ENCODE measurements at places on chromosomes 7 and 10.

DNA sequence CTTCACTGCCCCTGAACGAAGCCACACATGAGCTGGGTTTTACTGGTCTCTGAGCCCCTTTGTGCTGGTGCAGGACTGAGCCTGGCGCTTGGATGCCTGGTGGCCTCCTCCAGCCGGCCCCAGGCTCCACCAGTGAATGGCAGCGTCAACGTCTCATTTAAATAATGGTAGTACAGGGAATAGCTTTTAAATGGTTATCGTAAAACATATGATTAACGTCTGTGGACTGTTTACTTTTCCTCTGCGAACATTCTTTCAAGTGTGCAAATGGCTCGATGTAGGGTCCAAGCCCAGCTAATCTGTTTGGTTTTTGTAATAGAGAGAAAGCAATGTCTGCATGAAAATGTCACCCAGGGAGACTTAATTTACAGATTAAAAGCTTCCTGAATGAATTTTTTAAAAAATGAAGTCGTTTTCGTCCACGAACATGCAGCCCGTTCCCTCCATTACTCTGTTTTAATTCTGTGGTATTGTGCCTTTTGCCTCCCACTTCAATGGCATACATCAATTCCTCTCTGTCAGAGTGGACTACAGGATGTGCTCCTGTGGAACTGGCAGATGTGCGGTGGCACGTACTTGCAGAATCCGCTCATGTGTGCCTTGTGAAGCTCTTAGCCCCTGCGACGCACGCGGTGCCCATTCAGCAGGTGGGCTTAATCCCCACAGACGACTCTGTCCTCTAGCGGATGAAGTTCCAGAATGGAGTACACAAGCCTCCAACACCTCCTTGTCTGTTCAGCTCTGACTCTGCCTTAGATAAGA, 192.7 kb downstream of the TCF7L2 start:
- DNase-seq, result no peak

- no peak for DNase-seq
Observed at GRCh38 chr7:4072161-4072925, 609.8 kb upstream of the FOXK1 start.

GRCh38 chr7:74051629-74052410, 23.8 kb downstream of the ELN start:
- DNase-seq, result peak; percentile 67

GRCh38 chr10:75649466-75649865, 218.0 kb downstream of the LRMDA start:
- DNase-seq, result no peak

GRCh38 chr7:716636-717035, 9.9 kb upstream of the DNAAF5 start:
- DNase-seq, result no peak

DNA sequence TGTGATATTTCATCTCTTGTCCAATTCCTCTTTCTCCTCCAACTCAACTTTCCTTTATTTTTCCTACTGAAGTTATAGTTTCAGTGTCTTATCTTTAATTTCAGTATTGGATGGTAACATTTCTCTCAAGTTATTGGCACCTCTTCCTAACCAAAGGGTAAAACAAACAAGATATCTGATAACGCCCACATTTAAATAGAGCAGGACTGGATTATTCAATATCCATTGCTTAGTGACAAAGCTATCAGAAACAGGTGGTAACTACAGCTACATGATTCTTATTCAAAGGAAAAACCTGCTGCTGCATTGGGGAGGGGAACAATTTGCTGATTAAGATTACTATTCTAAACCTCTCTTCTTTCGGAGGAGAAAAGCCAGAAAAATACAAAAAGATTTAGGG, 87.8 kb downstream of the TAF3 start:
- no peak for DNase-seq

GRCh38 chr7:135121868-135122267, 26.0 kb upstream of the TMEM140 start:
- no peak for DNase-seq

DNA sequence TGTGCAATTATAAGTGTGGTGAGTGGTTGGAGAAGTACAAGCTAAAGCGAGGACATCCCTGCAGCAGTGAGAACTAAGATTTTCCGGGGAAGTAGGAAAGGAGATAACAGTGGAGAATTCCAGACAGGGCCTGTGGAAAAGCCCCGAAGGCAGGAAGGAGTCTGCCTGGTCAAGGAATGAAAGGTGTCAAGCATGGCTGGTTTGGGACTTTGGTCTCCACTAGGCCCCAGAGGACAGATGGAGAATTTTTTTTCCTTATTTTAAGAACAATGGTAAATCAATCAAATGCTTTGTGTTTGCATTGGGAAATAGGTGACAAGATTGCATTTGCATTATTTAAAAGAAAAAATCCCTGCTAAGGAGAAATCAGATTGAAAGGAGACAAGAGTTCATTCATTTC, 3.2 kb upstream of the CEP55 start:
- no peak for DNase-seq

DNA sequence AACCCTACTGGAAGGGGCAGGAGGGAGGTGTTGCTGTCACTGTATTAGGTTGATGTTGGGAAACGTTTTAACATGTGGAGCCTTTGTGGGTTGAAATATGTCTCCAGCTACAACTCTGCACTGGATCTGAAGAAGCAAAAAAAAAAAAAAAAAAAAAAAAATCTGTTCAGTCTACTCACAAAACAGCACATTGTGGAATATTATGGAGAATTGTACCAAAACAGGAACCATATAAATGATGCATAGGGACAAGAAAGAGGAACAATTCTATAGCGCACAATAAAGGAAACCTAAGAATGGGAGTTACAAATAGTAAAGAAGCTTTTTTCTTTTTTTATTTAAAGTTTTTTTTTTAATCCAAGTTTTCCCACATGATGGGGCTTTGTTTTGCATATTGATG, 63.8 kb downstream of the CCSER2 start:
- no peak for DNase-seq
